ENCODE measurements at places on chromosomes 1 and 21. TPM values are rescaled to one million over a fixed set of nuclear protein-coding genes. Genes with fewer than 3 reads are reported as not detected.

DNA sequence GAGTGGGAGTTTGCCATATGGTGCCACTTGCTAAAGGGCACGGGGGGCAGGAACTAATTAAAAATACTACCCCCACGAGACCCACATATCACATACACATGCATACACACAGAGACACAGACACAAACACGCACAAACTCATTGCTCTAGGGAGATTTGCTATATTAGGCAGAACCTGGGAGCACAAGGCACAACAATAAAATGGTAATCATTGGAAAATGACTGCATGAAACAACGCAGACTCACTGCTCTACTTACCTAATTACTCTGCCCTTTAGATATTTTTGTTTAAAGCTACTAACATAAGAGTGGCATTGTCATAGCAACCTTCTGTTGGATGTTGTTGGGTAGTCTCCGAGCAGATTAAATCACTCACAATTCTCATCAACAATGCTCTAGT lies 20.3 kb upstream of the RGS4 start:
- no peak for DNase-seq

- no peak for DNase-seq
Measured at GRCh38 chr1:201766131-201766866, 62.7 kb upstream of the IPO9 start.

DNA sequence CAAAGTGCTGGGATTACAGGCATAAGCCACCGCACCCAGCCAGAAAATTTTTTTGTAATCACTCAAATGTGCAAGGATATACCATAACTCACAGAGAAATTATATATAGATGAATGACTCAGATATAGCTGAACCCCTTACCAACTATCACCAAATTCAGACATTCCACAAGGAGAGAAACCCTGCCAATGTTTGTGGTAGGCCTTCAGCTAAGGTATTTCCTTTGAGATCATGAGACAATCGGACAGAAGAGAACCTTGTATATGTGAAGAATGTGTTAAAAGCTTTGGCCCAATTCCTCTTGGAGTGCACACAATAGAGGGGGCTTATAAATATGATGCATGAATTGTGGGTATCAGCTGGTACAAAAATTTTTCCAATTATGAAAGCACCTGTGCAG lies 50.7 kb downstream of the ZNF684 start:
- DNase-seq, result no peak

- DNase-seq, result peak; percentile 5
Measured at GRCh38 chr1:117051224-117052064, 8.7 kb upstream of the TTF2 start.

DNA sequence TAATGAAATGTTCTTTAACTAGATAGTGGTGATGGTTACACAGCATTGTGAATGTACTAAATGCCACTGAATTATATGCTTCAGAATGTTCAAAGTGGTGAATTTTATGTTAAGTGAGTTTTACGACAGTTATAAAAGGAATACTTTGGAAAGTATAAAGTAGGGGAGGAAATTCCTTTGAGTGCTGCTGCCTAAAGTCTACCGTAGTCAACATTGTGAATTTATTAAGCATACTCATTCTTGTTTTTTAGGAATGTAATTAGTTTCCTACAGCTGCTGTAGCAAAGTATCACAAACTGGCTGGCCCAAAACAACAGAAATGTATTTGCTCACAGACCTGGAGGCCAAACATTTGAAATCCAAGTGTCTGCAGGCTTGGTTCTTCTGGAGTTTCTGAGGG lies 73.0 kb downstream of the SWT1 start:
- no peak for DNase-seq

DNA sequence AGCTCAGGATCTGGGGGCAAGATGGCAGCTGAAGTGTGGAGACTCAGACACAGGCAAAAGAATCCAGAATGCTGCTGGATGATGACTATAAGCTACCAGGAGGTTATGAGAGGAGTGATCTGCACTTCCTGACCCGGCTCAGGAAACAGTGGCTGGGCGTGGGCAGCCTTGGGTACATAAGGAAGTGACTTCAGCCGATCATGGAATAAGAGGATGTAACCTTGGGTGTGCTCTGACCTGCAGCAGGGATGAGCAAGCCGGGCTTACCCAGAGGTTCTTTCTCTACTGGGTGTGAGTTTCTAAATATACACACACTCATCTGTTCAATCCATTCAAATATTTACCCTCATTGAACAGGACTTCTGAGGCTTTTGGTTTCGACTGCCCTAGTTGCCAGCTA lies 62.7 kb downstream of the CD34 start:
- DNase-seq, result no peak

GRCh38 chr1:219350172-219350931 lies 176.7 kb downstream of the LYPLAL1 start:
- DNase-seq, result no peak

DNA sequence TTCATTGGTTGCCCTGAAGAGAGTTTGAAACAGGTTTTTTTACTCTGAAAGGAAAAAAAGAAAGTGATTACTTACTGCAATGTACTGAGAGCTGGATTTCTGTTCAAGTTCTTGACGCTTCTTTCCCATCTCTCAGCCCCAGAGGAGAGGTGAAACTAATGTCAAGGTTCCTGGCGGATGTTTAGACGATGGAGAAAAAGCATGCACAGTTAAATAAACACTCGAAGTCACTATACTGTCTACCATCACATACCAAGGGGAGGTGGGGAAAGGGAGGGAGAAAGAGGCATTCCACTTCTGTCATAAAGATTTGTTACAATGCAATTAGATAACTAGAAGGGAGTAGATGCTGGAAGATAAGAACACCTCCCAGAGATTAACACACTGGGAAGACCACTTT lies 177.0 kb upstream of the TNR start:
- no peak for DNase-seq

DNA sequence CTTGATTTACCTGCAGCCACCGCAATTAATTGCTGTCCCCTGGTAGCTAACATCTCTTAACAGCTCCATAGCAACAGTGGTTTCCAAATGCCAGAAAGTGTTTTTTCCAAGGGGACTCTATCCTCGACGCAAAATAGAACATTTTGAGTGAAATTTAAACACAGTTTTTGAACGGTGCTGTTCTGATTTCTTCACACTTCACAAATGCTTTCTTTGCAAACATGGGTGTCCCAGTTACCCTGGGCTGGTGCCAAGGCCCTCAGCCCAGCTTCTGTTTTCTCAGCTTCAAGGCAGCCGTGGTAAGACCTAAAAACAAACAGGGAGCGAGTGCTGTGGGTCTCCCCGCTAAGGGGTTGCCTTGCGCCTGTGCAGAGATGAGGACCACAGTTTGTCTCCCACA lies 147.3 kb upstream of the VAMP3 start:
- DNase-seq, result no peak

DNA sequence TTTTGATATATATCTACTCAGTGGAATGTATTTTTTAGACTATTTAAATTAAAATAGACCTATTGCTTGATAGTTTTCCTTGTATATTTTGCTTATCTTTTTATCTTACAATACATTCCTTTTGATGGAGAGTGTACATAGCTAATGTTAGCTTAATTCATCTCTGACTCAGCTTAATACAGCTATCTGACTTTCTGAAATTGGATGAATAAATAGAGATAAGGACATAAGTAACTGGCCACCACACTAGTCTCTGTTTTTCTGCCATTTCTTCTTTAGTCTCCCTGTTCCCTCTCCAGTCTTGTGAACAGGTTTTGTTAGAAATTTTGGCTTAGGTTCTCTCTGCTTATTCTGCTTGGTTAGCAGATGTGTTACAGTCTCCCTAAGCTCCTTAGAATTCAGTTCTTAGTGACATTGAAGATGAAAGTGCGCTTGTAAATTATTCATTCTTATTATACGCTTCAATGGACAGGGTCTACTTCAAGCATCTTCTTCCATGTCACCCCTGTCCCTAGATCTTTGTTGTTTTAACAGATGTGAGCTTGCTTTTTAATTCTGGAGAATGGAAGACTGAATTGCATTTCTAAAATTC lies 59.6 kb downstream of the XPR1 start:
- DNase-seq, result no peak

- no peak for DNase-seq
Measured at GRCh38 chr1:54777011-54777410, 12.7 kb upstream of the PARS2 start.

NBPF6 gene
- not detected for polyA plus RNA-seq

SLC30A1 gene
- 16.8 TPM for polyA plus RNA-seq

ELAVL4 gene
- polyA plus RNA-seq, result 1.1 TPM

C1QC gene
- 23.9 TPM for polyA plus RNA-seq

LMX1A gene
- not detected for polyA plus RNA-seq

SPRR3 gene
- 0.24 TPM for polyA plus RNA-seq

HLCS gene
- 16.7 TPM for polyA plus RNA-seq
